Activated naive CD4-positive, alpha-beta T cell treated with anti-CD3 and anti-CD28 coated beads, Interleukin-2, amount 10 ng/mL, durations not matched to agents 7 days and 5 days (primary cell): ENCODE measurements at places on chromosomes 6 and 20.

DNA sequence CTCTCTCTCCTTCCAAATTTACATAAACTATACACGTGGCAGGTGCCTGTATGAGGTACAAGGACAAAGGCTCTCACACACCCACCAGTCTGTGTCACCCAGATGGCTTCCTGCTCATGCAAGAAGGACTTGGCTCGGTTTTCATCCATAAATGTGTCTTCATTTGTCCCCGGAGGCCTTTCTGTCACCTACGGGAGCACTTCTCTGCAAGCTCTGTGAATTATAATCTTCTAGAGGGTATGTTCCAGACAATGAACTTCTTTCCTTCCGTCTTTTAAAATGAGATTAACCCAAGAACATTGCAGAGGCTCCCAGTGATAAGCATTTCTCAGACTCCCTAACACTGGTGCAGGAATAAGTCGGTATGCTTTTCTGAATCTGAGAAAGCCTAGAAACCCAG, 123.6 kb downstream of the PTPRT start:
- no peak overlapping the region for H3K27ac ChIP-seq
- no peak for DNase-seq
- no peaks in the 10 kb centered on the region for H3K27me3 ChIP-seq
- H3K4me3 ChIP-seq: no peak overlapping the region
- no peaks in the 10 kb centered on the region for H3K36me3 ChIP-seq

DNA sequence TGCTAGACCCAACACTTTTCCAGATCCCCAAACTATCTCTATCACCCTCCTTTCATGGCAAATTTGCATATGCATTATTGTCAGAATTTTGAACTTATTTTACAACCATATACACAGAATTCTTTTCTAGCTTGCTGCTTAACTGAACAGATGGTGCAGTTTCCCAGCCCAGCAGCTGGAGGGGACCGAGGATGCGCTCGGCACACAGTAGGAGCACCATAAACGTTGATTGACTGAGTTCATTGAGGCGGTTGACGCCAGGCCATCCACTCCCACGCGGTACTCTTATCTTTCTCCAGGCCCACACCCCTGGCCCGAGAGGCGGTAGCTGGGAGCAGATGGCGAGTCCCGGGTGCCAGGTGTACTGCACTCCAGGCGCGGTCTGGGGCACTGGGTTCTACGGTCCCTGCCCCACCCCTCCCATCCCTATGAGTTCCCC, 6.8 kb upstream of the SOX4 start:
- H3K36me3 ChIP-seq: peaks cover 1% of the 10 kb centered on the region
- peaks cover 45% of the 10 kb centered on the region for H3K27me3 ChIP-seq
- no peak overlapping the region for H3K27ac ChIP-seq
- H3K4me3 ChIP-seq: peak overlapping the region; percentile 86

GRCh38 chr20:58403272-58403671, 14.2 kb downstream of the VAPB start:
- no peaks in the 10 kb centered on the region for H3K27me3 ChIP-seq
- H3K36me3 ChIP-seq: peaks cover 17% of the 10 kb centered on the region
- DNase-seq: no peak
- H3K4me3 ChIP-seq: no peak overlapping the region
- H3K4me1 ChIP-seq: peaks cover 31% of the 10 kb centered on the region

DNA sequence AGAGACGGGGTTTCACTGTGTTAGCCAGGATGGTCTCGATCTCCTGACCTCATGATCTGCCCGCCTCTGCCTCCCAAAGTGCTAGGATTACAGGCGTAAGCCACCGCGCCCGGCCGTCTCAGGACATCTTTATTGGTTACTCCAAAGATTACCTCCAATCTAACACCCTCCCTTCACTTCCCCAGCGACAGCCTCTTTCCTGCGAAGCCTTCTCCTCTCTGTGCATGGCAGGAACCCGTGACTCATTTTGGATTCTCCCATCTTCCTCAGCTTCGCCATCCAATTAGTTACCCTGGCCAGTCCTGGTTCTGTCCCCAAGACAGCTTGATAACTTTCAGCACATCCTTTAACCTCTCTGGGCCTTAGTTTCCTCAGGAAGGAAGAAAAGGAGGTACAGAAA, 51.3 kb upstream of the TOX2 start:
- H3K4me3 ChIP-seq: no peak overlapping the region
- H3K36me3 ChIP-seq: no peaks in the 10 kb centered on the region
- H3K27ac ChIP-seq: no peak overlapping the region
- H3K4me1 ChIP-seq: no peaks in the 10 kb centered on the region
- no peak for DNase-seq
- peaks cover 35% of the 10 kb centered on the region for H3K27me3 ChIP-seq

DNA sequence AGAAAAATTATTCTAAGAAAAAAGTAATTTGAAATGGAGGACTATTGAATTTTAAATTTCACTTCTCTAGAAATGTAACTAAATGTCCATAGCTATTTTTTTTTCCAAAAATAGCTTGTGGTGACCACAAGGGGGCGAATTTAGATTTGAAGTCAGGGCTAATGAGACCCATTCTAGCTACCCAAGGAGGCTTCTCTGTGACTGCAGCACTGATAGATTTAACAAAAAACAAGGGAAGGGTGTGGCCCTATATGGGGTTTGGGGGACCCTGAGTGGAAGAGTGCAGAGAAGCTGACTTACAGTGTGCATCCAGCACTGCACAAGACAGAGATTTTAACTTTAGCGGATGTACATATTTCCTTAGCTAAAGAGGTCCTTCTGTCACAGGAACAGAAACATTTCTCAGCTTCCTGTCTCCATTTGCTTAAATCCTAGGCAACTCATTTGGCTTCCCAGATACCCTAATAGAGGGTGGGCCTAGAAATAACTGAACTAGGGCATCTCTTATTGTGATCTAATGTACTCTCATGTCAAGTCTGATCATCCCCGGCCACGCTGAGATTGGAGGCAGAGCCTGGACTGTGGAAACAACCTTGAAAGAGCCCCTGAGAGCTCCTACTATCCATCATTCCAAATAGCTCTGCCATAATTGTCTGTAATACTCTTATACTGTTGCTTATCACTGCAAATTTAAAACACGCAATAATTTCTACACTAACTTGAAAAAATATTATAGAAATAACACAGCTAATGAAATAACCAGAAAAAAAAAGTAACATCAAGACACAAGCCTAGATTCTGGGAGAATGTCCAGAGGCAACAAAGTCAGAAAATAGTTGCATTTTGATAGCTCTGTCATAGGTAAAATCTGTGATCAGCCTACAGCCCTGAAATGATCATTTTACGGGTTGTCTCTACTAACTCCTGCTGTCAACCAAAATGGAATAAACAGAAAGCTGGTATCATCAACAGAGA, 93.6 kb downstream of the SNAP91 start:
- no peaks in the 10 kb centered on the region for H3K27me3 ChIP-seq
- no peak overlapping the region for H3K4me3 ChIP-seq
- no peak overlapping the region for H3K27ac ChIP-seq
- H3K4me1 ChIP-seq: no peaks in the 10 kb centered on the region

GRCh38 chr6:107129370-107129925, 14.1 kb upstream of the BEND3 start:
- H3K27ac ChIP-seq: no peak overlapping the region
- no peaks in the 10 kb centered on the region for H3K36me3 ChIP-seq
- H3K4me1 ChIP-seq: no peaks in the 10 kb centered on the region
- peaks cover 13% of the 10 kb centered on the region for H3K27me3 ChIP-seq
- H3K4me3 ChIP-seq: no peak overlapping the region

DNA sequence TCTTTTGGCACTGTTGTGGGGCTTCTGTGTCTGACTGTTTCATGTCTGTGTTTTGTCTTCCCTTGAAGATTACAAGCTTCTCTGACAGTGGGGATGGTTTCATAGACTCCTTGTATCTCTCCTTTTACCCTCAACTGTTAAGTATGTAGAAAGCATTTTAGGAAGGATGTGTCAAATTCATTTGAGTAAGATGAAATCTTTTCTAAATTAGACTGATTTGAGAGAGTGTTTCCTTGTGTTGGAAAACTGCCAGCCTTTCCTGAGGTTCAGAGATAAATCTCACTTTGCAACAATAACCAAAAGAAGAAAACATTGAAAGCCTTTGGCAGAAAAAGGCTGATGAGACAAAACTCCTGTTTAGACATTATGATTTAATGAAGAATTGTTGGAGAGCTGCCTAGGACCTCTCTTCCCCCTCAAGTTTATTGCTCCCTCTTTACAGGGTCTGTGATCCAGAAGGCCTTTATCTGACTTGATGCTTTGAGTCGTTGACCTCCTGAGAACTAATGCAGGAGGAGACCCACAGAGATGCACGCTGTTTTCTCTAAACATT, 68.3 kb downstream of the ANKS1A start:
- H3K27me3 ChIP-seq: no peaks in the 10 kb centered on the region
- H3K27ac ChIP-seq: no peak overlapping the region
- H3K4me3 ChIP-seq: no peak overlapping the region
- DNase-seq: no peak

- H3K4me3 ChIP-seq: no peak overlapping the region
- peaks cover 38% of the 10 kb centered on the region for H3K27me3 ChIP-seq
- H3K36me3 ChIP-seq: no peaks in the 10 kb centered on the region
- H3K27ac ChIP-seq: no peak overlapping the region
Measured at GRCh38 chr6:144013486-144013909, 5.4 kb upstream of the PLAGL1 start.

GRCh38 chr6:52595796-52596130, 18.9 kb upstream of the TRAM2 start:
- DNase-seq: no peak
- no peak overlapping the region for H3K4me3 ChIP-seq
- H3K36me3 ChIP-seq: no peaks in the 10 kb centered on the region
- H3K4me1 ChIP-seq: peaks cover 8% of the 10 kb centered on the region
- no peak overlapping the region for H3K27ac ChIP-seq

DNA sequence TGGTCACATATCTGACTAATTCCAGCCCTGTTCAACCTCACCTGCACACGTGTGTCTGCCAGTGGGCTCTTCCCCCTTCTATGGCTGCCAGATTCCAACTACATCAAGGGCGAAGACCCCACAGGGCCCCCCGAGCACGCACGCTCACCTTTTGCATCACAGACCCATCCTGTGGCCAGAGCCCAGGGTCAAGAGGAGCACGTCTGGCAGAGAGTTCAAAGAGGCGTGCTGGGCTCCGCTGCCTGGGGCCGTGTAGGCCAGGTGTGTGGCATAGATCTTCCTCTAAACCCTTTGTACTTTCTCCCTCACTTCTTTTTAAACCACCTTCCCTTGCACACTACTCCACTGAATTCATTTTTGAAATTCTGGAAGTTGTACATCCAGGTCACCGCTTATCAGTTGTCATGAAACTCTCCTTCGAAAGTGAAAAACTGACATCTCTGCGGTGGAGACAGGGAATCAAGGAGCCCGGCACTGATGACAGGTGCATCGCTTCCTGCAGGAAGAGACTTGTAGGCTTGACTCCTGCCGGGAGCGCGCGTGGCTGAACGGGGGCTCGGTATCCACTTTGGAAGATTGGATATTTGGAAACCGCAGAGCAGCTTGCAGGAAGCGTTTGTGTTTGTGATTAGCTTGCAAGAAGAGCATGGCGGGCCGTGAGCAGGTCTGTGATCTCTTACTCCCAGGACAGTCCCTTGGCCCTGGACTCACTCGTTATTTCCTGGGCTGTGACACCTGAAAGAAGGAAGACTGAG, 397.2 kb downstream of the CDH4 start:
- no peak for DNase-seq

GRCh38 chr6:75290136-75290945, 5.7 kb upstream of the TMEM30A start:
- H3K4me3 ChIP-seq: no peak overlapping the region
- peaks cover 18% of the 10 kb centered on the region for H3K36me3 ChIP-seq
- H3K27me3 ChIP-seq: no peaks in the 10 kb centered on the region
- H3K4me1 ChIP-seq: peaks cover 35% of the 10 kb centered on the region
- no peak for DNase-seq

DNA sequence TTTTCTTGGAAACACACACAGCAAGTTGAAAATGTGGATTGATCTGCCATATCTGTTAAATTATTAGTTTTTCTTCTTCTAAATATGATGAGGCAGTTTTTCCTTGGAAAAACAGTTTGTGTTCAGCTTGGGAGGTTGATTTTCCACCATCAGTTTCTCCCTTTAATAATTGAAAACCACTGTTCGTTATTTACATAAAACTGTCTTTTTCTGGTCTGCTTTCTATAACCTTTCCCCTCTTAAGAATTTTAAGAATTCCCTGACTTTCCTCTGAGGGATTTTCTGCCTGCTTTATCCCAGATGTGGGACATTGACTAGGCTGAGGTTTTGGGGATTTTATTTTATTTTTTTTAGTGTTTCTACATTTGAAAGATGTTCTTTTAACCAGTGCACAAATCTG, 27.2 kb downstream of the DSE start:
- no peak overlapping the region for H3K27ac ChIP-seq
- H3K27me3 ChIP-seq: peaks cover 4% of the 10 kb centered on the region
- H3K4me1 ChIP-seq: peaks cover 3% of the 10 kb centered on the region
- H3K36me3 ChIP-seq: no peaks in the 10 kb centered on the region
- DNase-seq: no peak

DNA sequence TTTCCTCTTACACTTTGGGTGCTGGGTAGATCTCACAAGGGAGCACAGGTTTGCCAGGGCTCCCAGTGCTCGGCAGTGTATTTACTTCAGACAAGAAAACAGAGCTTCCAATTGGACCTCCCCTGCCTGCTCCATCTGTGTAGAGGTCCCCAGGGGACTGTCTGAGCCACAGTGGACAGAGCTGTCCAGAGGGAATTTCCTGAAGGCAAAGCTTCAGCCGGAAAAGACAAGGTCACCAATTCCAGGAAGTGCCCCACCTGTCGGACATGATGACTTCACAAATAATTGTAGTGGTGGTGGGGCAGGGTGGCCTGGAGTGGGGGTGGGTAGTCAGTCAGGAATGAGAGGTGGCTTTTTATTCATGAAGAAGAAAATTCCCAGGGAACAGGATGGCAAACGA, 18.6 kb downstream of the ADGRF5 start:
- H3K27ac ChIP-seq: no peak overlapping the region
- H3K4me1 ChIP-seq: no peaks in the 10 kb centered on the region
- no peak overlapping the region for H3K4me3 ChIP-seq
- no peaks in the 10 kb centered on the region for H3K36me3 ChIP-seq
- H3K27me3 ChIP-seq: peaks cover 5% of the 10 kb centered on the region
- no peak for DNase-seq

- no peak overlapping the region for H3K4me3 ChIP-seq
- no peaks in the 10 kb centered on the region for H3K36me3 ChIP-seq
- no peak overlapping the region for H3K27ac ChIP-seq
- no peaks in the 10 kb centered on the region for H3K4me1 ChIP-seq
- DNase-seq: no peak
Measured at GRCh38 chr6:165805636-165806035, 142.6 kb upstream of the PDE10A start.

- H3K4me3 ChIP-seq: no peak overlapping the region
- peaks cover 11% of the 10 kb centered on the region for H3K27me3 ChIP-seq
- no peak overlapping the region for H3K27ac ChIP-seq
- no peaks in the 10 kb centered on the region for H3K4me1 ChIP-seq
- no peak for DNase-seq
- no peaks in the 10 kb centered on the region for H3K36me3 ChIP-seq
Measured at GRCh38 chr20:62830821-62831220, 14.0 kb downstream of the COL9A3 start.
